ENCODE measurements at places on chromosomes 6 and 20.

- DNase-seq, result no peak
Observed at GRCh38 chr20:17276101-17276500, 49.3 kb downstream of the PCSK2 start.

GRCh38 chr20:46837083-46837482 is 57.6 kb upstream of the EYA2 start:
- DNase-seq, result no peak

DNA sequence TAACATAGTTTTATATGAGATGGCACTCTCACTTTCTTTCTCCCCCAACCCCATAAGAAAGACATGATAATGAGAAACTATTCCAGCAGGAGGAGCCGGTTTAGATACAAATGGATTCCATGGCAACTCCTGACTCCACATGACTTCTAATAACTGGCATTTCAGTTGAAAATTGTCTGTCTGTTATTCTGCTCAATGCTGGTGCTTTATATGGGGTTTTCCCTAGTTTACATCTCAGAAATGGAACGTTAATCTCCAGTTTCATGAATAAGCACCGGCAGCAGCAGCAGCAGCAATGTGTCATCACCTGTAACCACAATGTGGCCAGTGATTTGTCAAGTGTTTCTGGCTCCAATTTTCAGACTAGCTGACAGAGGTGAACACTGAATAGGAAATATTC is 8.0 kb upstream of the SIM1 start:
- DNase-seq, result peak; percentile 88

GRCh38 chr6:110809792-110810191 is 5.5 kb downstream of the CDK19 start:
- DNase-seq, result no peak

- DNase-seq, result no peak
Observed at GRCh38 chr6:132746048-132746447, 11.7 kb downstream of the VNN2 start.

DNA sequence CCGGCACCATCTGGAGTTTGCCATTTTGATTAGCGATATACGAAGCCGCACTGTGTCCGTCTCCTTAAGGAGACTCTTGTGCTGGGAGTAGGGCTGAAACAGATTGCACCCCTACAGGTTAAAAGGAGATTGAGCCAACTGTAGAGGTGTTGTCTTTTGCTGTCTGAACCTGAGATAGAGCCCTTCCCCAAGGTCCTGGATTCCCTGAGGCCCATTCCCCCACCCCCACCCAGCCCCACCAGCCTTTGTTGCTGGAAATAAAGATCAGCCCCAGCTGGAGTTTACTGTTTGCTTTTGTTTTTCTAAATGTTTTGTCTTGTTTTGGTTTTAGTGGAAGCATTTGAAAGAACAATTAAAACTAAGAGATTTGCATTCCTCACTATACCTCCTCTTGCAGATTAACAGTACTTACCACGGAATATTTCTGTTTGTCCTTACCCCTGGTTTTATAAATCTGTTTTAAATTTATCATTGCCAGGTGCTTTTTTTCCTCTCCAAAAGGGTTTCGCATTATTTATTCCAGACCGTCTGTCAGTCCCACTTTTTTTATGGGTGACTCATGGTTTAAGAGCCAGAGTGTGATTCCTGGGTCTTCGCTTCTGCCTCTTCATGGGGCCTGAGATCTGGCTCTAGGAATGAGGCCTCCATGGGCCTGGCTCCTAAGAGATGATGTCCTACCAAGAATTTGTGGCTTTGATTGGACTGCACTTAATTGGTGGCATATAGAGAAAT is 169.2 kb downstream of the DTNBP1 start:
- DNase-seq, result no peak

GRCh38 chr6:46235242-46235641 is 64.5 kb upstream of the ENPP5 start:
- no peak for DNase-seq

- no peak for DNase-seq
Observed at GRCh38 chr6:125831659-125832058, 40.9 kb downstream of the NCOA7 start.

- no peak for DNase-seq
Observed at GRCh38 chr6:98932381-98932780, 15.4 kb downstream of the FBXL4 start.

DNA sequence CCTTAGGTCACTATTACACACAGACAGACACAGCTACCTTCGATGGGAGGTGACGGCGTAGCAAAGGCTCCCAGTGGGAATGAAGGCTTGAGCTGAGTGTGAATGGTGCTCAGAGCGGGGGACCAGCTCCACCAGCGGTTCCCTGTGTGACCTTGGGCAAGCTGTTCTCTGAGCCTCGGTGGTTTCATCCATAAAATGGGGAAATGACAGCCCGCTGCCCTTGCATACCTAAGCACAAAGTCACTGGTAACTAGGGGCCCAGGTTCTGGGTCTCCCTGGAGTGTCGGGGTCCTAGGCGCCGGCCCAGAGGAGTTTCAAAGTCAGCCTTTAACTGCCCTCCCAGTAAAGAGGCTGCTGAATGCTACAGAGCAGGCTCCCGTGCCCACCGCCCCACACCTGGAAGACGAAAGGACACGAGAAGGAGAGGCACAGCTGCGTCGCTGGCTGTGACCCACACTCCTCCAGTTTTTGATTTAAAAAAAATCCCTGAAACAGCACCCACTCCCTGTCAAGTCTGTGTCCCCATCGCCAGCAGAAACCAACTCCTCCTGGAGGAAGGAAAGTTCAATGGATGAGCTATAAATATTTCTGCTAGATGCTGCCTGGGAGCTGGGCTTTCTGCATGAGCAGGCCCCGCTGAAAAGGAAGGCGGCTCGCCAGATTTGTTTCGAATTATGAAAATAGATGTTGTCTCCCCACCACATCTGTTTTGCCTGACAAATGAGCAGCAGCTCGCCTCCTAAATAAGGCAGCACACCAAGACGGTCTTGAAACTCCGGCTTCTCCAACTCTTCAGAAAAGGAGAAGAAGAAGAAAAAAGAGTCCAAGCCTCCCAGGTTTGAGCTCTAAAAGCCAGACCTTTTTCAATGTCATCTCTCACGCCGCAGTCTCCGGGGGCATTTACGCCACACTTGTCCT is 27.4 kb downstream of the PMEPA1 start:
- DNase-seq, result no peak

DNA sequence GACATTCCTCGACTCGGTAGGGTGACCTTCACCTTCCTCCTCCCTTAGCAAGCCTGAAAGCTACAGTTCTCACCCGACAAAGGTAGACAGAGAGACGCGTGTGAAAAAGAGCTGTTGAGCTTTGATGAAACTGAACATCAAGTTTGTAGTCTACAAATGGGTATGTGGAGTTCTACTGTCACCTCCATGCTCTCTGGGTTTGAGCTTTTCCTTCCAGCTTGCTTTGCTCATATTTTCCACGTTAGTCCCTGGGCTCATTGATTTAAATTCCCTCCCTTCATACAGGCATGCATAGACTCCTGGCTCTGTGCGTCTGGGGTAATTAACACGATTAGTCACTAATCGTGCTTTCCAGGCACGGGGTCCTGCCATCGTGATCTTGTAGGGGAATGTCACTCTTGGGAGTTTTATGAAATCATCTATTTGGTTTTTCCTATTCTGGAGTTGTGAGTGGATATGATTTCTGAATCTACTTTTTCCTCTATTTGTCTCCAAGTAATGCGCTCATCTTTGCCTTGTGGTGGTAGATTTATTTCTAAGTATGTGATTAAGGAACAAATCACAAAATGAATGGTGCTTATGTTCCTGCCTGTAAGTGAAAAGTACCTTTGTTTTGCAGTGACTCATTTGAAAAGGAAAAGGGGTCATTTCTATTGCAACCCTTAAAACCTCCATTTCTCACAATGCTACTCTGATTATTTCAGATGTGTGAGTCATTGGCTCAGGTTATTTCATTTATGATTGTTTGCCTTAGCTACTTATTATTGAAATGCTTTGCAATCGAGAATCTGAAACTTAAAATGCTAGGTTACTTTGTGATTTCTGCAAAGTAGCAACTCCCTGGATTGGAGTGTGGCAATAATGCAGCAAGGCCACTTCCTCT is 154.6 kb downstream of the ZDHHC14 start:
- peak; percentile 90 for DNase-seq

- no peak for DNase-seq
Observed at GRCh38 chr20:62267543-62267942, 29.2 kb downstream of the OSBPL2 start.

DNA sequence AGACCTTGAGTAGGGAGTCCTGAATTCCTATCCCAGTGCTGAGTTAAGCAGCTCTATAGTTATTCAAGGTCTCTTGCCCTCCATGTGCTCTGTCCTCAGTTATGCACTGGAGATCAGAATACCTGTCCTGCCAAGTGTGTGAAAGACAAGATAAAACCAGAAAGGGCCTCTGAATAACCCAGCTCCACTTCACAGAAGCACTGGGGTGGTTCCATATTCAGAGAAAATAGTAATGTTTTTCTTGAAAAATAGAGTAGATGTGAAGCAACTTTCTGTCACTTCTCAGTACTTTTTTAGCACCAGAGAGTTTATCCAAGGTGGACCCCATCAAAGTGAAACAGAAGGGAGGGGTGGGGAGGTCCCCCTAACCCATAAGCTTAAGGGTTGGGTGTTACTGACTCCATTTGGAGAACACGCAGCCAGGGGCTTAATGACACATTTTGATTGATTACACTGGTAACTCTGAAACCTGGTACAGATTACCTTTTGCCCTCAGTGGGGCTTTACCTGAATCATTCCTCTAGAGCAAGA is 509.8 kb upstream of the JARID2 start:
- peak; percentile 65 for DNase-seq

DNA sequence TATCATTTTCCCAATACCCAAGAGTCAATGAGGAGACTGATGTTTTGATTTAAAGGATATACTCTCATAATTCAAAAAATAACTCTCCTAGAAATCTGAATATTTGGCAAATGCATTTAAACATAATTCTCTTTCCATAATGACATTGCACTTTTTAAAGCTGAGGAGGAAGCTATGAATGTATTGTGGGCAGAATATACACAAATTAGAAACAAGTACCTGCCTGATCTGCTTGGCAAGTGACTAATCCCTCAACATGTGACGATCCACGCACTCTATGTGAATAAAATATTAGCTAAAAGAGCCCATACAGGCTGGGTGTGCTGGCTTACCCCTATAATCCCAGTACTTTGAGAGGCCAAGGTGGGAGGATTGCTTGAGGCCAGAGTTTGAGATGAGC is 88.3 kb upstream of the CCDC28A start:
- no peak for DNase-seq

DNA sequence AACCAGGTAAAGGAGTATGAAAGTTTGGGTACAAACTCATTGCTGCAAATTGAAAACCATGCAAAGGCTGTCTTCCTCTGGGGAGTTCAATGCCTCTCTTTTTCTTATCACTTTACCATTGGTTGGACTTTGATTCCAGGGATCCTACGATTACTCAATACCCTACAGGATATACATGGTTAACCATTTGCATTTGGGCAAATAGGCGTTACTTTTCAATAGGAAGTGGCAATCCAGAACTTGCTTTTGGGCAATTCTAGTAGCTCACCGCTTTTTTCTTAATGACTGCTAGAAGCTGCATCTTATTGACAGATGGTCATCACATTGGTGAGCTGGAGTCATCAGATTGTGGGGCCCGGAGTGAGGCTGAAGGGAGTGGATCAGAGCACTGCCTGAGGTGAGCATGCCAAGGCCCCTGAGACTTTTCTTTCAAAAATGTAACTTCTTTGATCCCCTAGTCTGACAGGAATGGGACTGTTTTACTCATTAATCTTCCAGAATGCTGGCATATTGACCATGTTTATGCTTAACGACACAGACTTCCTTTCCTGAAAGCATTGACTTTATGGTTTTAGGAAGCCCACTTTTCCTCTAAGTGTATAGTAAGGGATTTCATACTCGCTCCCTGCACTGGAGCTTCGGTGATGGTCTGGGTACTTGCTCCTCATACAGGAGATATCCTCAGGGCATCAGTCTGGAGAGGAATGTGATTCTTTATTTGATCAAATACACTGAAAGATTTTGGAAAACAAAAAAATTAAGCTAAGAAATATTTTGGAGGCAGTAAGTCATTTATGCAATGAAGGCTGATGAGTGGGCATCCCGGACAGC is at the start of gene CCR6:
TSS of gene CCR6 (plus strand) at position 270 of the 831 bp plus-strand sequence. CDS start 13,039 bp downstream, outside the sequence.
- peak; percentile 41 for DNase-seq

DNA sequence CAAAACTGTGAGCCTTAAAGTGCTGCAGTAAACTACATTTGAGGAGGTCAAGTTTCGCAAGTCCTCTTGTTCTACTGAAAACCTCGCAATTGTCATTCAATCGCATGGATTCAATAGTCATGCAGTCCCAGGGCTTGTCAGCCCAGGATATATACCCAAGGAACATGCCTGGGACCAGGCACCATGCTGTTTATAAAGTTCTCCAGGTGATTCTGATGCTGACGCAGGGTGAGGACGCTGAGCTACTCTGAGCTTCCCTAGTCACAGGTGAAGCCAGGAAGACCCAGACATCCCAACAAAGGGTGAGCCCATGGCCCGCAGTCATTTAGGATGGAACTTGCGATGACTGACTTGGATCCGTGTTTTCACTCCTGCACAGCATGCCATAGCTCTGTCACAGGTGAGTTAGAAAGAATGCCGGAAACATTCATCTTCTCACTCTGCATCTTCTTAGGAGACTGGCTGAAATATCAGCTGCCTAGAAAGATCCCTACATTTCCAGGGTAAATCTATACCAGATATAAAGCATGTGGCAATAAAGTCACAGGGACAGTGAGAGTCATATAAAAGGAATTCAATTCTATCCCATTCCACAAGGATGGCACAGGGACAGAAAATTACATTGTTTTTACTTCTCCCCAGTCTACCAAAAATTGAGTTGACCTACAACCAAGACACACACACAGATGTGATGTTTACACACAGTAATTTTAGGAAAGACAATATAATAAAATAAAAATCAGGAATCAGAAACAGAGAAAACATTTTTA is 27.0 kb upstream of the SSTR4 start:
- DNase-seq, result no peak
